Naive thymus-derived CD4-positive, alpha-beta T cell (primary cell): ENCODE measurements at places on chromosomes 5 and 9. TPM values are rescaled to one million over a fixed set of nuclear protein-coding genes. Genes with fewer than 3 reads are reported as not detected.

- no peak for DNase-seq
These were observed 453.3 kb downstream of the KDM4C start for GRCh38 chr9:7210854-7211637.

- peak; percentile 20 for DNase-seq
These were observed 10.2 kb downstream of the HAND1 start for GRCh38 chr5:154467655-154468354.

Gene RFESD
- 4.9 and 6.5 TPM in 2 replicates for total RNA-seq

Gene GLRA1
- not detected in 2 replicates for total RNA-seq

Gene CYLC2
- not detected for total RNA-seq

Gene GPR151
- not detected in 2 replicates for total RNA-seq

Gene ZDHHC11
- 7.1 TPM for total RNA-seq
